NCI-H748 treated with DMSO at 0.1 percent for 48 hours (cell line): ENCODE measurements at places on chromosomes 3 and 15.

- no peak for DNase-seq
These were observed 15.4 kb upstream of the VPS8 start for GRCh38 chr3:184796551-184796950.

DNA sequence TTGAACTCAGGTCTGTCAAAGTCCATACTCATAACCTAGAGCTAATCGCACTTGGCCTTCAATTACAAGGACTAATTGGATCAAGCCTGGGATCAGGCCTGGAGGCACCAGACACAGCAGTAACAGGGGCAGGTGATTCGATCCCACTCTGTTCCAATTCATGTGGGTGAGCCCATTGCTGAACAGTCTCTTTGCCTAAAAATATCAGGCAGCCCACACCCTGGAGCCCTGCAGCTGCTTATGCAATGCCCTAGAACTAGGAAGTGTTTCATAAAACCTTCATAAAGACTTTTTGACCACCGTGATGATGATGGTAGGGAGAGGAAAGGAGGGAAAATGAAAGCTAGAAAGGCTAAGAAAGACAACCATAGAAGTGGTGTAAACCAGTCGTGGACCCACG, 47.8 kb upstream of the NEO1 start:
- no peak for DNase-seq

DNA sequence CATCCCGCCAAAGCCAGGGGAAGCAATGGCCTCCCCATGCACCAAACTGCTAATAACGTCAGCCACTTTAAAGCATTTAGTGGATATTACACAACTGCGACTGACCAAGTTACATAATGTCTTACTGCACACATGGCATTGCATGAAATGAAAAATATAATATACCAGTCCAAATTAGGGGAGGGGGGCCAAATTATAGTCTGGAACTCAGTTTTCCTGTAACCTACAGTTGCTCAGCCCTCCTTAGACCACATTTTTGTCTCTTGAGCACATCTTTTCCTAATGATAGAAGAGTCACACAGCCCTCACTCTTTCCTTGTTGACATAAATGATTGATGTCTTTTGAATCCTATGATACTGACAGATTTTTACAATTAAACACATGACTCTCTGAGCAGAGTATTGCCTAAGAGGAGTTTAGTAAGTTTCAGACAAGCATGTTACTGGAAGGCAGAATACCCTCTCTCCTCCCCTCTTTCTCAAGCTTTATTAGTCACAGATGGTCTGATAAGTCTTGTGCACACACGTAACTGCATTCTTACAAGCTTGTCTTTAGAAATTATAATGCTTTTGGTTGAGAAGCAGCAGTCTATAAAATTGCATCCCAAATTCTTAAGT, 1.1 kb upstream of the PLD1 start:
- no peak for DNase-seq

DNA sequence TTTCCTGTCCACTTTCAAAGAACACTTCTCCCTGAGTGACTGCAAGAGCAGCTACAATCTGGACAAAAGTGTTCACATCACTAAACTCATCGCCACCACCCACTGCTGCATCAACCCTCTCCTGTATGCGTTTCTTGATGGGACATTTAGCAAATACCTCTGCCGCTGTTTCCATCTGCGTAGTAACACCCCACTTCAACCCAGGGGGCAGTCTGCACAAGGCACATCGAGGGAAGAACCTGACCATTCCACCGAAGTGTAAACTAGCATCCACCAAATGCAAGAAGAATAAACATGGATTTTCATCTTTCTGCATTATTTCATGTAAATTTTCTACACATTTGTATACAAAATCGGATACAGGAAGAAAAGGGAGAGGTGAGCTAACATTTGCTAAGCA, 1.8 kb downstream of the CCRL2 start:
- no peak for DNase-seq

DNA sequence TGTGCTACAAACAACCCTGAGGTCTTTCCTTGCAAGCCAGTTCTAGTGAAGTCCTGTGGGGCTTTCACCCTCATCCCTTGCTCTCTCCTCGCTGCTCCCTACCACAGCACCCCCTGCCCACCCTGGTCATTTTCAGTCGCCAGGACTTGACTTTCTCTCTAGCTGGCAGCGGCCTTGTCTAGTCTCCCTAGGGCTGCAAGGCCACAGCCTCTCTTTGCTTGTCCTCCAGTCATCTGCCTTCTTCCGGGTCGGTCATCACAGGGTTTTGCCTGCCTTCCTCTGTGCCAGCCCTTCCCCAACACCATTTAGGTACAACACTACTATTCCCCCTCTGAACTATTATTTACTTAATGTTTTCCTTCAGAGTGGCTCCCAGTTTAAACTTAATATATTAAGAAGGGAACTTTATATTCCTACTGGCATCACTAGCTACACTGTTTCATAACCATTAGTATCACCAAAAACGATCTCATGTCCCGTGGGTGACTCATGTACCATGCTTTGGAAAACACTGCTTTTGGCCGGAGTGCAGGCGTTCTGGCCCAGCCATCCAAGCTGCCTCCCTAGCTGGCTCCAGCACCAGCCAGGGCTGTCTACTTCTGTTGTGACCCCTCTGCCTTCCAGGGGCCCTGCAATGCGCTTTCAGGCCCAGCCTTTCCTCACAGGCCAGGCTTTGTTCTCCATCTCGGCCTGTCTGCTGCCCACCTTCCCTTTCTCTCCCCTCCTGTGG, 21.4 kb downstream of the FAH start:
- DNase-seq = no peak

GRCh38 chr3:144437989-144438388, 466.4 kb downstream of the DIPK2A start:
- DNase-seq = no peak

GRCh38 chr15:25545017-25545416, 106.2 kb upstream of the UBE3A start:
- DNase-seq = no peak

DNA sequence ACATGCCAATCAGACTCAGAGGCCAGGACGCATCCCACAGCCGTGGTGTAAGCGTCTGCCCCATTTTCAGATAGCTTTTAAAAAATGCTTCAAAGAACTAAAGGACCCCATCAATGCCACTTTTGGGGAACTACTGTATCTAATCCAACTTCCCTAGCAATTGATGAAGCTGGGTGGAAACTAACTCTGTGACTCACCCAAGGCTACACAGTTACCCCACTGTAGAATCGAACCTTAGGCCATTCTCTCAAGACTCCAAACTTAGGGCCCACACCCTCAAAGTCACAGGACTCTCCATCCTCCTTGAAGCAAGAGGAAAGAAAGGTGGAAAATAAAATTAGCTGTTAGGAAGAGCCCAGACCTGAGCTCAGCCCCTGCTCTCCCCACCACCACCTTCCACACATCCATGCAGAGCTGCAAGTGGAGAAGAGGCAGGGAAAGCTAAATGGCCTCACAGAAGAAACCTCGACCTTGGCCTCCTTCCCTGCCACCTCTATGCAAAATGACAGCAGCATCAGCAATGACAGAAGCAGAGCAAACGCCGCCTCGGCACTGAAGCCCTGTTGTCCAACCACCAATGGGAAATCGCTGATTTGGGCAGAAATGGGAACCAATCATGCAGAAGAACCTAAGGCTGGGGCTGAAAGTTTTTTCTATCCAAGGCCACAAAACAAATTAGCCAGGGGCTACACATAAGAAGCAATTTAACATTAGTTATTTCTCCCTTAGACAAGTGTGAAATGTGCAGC, 22.2 kb downstream of the ANP32A start:
- no peak for DNase-seq

DNA sequence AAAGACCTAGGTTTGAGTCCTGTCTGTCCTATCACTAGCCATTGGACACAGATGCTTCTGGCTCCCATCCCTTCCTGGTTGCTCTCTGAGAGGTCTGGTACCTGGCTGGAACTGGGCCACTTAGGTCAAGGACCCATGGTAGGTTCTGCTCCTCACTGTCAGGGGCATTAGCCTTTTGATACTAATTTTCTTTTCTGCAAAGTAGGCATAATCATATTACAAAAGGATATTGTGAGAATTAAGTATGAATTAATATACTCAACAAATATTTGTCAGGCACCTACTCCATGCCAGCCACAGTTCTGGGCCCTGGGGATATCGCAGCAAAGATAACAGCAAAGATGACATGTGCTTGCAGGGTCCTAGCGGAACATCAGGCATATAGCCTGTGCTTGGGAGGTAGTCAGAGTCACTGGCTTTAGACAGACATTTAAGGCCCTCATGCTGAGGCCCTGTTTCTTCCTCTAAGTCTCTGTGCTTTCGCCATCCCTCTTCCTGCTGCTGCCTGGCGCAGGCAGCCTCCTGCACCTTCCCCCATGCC, 25.6 kb upstream of the LCTL start:
- DNase-seq = no peak

- DNase-seq = no peak
These were observed 916 bp downstream of the IL17RD start for GRCh38 chr3:57164217-57164656.

DNA sequence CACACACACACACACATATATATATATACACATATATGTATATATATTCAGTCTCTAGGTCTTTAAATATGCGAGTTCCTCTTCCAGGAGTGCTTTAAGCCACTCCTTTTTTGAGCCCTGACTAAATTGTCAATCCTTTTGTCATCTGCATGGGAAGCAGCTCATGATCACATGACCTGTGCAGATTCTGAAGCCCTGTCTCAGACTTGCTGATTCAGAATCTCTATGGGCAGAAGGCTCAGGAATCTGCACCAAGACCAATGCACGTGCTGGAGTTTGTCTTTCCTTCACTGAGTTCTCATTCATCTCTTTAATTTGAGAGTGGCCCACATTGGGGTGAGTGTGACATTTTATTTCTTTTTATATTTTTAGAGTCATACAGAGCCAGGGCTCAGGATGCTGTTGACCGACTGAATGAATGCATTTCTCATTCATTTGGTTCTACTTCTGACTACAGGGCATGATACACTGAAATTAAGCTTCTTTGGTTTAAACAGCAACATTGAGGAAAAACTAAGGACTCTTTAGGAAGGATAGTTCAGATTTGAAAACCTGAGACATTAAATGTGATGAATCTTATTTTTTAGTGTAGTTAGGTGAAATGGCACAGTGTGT, 307.5 kb downstream of the EDEM1 start:
- DNase-seq = no peak

GRCh38 chr15:96448923-96449322, 118.4 kb downstream of the NR2F2 start:
- no peak for DNase-seq

- no peak for DNase-seq
These were observed 17.3 kb downstream of the TBC1D2B start for GRCh38 chr15:78060232-78060631.

- DNase-seq = no peak
These were observed 103.2 kb downstream of the C3orf70 start for GRCh38 chr3:185049710-185050109.

- no peak for DNase-seq
These were observed 25.6 kb downstream of the RHOA start for GRCh38 chr3:49386056-49386756.

DNA sequence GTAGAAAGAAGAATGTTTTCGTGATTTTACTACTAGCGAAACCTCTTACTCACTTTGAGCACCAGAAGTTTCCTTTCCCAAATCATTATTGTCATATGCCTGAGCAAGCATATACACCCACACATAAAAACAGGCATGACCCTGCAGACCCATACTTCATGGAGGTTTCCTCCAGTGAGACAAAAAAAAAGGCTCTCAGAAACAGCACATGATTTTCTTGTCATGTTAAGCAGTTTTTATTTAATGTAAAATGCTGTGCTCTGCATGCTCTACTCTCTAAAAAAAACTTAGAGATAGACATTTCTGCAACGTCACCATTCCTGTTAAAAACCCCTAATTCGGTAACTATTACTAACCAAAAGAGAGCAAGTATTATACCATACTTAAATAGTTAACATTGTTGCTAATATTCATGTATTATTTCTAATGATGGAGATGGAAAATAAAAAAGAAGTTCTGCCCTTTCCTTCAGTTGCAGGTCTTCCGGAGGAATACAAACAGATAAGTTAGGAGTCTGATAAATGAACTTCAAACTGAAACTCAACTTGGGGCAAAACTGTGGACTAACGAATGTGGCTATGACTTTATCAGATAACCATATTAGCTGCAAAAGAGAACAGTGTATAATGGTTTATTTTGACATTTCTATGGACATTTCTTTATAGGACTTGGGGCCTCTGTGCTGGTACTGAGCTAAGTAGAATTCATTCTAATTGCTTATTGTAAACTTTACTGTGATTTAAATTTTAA, 15.9 kb downstream of the CD200R1 start:
- no peak for DNase-seq

DNA sequence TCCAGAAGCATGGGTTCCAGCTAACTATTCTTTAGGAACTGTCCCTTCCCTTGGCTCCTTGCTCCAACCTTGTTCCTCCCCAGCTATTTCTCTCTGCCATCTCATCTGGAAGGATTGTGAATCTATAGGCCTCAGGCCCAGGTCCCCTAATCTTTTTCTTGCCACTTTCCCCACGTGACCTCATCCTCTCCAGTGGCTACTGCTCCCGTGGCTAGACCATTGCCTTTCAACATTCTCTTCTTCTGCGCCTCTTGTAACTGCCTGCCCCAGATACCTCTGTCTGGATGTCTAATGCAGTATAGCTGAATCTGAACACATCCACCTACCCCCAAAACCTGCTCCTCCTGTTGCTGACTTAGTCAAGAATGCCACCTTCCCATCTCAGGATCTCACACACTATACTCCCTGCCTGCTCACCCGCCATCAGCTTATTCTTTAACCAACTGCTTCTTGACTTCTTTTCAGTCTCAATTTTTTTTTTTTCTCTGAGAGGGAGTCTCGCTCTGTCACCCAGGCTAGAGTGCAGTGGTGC, 5.2 kb downstream of the GPX1 start:
- DNase-seq = no peak

GRCh38 chr3:153285982-153286381, 124.0 kb downstream of the RAP2B start:
- DNase-seq = no peak

DNA sequence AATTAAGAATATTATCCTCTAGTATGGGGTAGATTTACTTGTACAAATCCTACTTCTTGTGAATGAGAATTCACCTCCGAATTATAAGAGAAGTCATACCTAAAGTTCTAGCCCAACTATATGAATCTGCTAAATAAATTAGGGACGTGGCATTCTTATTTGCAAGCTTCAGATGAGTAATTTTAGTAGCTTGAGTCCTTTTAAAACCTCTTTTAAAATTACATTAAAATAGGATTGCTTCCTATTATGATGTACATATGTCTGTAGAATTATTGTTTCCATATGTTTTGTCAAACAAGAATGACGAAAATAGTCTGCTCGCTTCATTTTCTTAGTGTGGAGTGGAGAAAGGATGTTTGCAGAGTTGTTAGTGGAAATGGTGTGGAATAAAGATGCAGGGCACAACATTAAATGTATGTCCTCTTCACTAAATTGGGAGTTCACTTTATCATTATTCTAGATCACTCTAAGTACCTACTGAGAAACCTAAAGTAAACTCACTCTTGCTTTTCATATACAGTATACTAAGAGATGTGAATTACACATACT, 59.4 kb downstream of the CMSS1 start:
- no peak for DNase-seq
